Pons (tissue), 1 donor: ENCODE measurements at places on chromosomes 6 and 20.
A peak's percentile ranks its signal among the peaks of the same experiment; 100 is the strongest.

DNA sequence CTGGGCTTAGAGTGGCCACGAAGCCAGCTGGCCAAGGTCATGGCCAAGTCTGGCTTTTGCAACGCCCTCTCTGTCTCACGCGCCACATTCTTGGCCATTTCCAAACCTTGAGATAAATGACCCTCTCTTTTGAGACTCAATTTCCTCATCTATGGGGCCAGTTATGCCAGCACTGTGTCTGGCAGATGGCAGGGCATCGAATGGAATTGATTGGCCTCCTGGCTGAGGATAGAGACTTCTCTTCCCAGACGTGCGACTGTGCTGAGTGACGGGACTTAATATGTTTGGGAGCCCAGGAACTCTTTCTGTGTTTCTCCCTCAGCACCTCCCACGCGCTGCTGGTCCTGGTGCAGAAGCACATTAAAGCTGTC, 7.6 kb downstream of the BPIFB2 start:
- DNase-seq: no peak

- no peak for DNase-seq
These were observed 124.2 kb upstream of the FAM83B start for GRCh38 chr6:54722328-54722727.

- DNase-seq: no peak
These were observed 445.7 kb downstream of the EPM2A start for GRCh38 chr6:145289573-145289972.

DNA sequence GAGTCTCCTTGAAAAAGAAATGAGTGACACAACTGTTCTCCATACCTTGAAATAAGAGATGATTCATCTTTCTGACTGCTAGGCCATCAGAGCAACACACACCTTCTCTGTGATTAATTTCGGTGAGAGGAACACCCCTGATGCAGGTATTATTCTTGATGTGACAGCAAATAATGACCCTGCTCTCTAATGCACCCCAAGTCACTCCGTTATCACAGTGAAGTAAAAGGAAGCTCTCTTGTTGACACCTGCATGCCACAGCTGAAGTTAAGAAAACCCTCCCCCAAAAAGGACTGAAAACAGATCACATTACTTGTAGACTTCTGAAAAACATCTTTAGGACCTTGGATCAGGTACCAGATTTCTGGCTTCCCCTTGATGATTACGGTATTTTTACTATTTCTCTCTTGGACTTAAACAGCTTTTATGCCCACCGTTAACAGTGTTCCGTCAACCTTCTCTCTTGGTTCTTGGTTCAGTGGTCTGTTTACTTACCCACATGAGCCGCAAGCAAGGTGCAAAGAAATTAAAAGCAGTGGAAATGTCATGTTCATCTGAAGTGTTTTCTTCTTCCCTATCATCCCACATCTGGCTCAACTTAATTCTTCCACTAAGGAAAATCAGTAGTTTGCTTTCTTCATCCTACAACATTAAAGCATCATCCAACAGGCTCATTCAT, 249.7 kb downstream of the GMPR start:
- DNase-seq: no peak

DNA sequence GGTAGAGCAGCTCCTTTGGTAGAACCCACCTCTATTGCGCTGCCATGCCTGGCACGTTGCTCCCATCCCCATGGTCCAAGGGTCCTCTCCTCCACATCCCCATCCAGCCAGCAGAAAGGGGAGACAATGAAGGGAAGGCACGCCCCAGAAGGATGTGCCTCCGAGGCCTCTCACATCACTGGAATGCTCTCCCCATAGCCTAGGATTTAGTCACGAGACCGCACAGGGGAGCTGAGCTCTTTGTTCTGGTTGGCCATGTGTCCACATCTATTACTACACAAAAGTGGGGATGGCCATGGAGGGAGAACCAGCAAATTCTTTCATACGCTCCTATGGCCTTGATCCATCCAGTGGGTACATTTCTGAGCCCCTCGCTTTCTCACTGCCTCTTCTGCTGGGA, 60.5 kb upstream of the SALL4 start:
- no peak for DNase-seq

DNA sequence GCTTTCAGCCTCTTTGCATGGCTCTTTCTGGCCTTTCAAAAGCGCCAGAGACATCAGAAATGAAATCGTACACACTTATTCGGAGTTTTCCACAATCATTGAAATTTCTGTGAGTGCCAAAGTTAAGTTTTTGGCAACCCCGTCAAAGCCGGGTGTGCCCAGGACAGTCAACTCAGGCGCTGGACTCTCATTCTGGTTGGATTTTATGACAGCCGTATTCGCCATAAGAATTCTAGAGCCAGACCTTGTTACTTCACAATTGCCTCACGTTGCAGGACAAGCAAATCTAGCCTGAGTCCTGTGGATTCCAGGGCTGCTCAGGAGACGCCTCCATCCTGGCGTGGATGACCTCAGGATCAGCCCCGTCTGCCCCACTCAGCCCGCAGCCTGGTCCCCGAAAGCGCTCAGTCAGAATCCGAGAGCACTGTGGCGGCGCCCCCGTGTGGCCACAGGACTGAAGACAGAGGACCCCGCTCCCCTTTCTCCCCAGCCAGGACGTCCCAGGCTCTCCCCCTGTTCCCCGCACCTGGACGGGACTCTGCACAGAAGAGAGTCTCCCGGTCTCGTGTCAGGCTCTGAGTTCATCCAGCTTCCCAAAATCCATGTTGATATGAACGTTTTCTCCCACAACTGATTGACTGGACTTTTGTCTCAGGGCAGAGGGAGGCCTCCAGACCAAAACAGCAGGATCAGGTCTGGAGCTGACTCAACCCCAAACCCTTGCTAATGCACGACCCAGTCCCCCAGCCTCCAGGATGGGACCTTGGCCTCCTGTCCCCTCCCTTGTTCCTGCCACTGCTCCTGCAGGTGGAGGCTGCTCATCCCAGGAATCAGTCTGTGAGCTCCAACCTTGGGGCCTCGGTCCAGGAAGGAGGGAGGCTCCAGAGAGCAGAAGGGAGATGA, 38.2 kb downstream of the MICA start:
- DNase-seq: peak; percentile 60

- no peak for DNase-seq
These were observed 301.7 kb downstream of the FOXA2 start for GRCh38 chr20:22282696-22283095.

GRCh38 chr6:150272264-150272975, 96.4 kb upstream of the IYD start:
- DNase-seq: no peak

GRCh38 chr6:144158133-144158532, 7.8 kb downstream of the STX11 start:
- DNase-seq: no peak

GRCh38 chr20:24042646-24043045, 54.1 kb upstream of the GGTLC1 start:
- no peak for DNase-seq

- no peak for DNase-seq
These were observed 1114.8 kb upstream of the GJE1 start for GRCh38 chr6:141017941-141018340.

- peak; percentile 70 for DNase-seq
These were observed 190.9 kb downstream of the MAFB start for GRCh38 chr20:40497899-40498691.

GRCh38 chr20:59647271-59647670, 42.9 kb downstream of the PHACTR3 start:
- no peak for DNase-seq
